AG09309 (cell line): ENCODE measurements at places on chromosomes 1 and 21.
A peak's percentile ranks its signal among the peaks of the same experiment; 100 is the strongest.

- DNase-seq: no peak
Measured at GRCh38 chr1:161738627-161739287, 10.8 kb upstream of the DUSP12 start.

DNA sequence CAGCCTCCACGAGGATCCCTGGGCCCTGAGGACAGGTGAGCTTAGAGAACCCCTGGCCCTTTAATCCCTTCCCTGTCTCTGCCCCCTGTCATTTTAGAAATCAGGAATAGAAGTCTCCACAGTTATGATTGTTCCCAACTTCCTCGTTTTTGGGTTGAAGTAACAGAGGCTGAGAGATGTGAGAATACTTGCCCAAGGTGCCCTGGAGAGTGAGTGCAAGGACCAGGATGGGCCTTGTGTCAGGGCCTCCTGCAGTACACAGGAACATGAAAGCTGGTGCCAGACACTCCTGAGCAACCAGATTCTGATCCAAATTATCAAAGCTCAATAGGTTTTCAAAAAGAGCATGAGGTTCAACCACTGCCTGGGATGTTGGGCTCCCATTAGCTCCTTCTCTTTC lies 10.1 kb downstream of the HLX start:
- DNase-seq: no peak

DNA sequence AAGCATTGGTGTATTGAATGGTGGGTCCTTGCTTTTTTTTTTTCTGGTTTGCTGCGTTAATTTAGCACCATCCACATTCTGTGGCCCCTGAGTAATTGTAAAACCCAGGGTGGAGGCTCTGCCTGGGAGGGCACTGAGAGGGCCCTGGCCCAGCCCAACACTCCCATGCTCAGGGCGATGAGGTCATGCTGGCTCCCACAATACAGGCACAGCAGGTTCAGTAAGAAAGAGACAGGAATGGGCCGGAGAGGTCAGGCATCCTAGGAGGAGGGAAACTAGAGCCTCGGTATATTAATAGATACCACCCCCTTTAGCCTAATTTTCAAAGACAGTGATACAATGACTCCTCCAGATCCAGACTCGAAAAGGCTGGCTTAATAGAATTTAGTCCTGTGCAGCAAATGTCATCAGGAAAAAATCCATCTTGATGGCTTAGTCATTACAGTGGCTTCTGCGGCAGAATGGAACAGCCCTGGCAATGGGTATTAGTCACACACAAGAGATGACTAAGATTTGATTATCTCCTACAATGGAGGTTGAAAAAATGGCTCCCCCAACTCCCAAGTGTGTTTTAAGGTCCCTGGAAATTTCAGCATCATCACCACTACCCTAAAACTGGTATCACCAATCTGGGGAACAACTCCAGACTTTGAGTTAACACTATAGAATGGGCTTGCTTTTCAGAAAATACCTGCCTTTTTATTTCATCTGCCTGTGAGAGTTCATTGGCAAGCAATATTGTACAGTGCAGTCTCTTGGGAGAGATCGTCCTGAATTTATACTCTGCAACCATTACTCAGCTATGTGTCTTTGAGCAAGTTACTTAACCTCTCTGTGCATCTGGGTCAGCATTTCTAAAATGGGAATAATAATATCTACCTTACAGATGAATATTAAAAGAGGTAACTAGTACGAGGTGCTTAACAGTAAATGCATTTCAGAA lies 43.9 kb upstream of the LYST start:
- peak; percentile 85 for DNase-seq

DNA sequence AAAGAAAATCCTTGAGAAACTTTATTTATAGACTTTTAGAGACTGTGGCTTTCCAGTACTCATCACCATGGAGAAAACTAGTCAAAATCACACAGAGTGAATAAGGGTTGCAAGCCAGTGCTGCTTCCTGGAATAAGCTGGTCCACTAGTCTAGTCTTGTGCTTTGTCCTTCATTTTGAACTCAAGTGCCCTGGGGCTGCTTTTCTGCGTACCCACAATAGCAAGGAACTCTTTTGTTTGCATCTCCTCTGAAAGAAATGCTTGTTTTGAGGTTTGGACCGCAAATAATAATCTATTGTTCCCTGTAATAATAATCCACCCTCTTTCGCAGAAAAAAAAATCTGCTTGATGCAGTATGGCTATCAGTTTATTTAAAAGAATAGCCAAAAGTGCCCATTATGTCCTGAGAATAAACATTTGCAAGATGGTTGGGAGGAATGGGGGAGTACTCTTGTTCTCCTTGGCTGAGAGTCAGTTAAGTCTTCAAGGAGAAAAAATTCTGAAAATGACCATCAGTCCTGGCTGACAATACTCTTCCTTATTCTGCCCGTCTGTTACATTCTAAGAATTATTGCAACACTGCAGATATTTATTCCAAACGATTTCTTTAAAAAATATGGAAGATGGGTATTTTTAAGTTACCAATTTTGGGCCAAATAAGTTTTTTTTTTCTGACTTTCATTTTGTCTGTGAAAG lies 41.9 kb downstream of the MPZL1 start:
- DNase-seq: no peak

GRCh38 chr21:37348664-37349063 lies 17.9 kb upstream of the DYRK1A start:
- DNase-seq: no peak

GRCh38 chr1:67863637-67864036 lies 30.4 kb upstream of the GNG12 start:
- DNase-seq: no peak

DNA sequence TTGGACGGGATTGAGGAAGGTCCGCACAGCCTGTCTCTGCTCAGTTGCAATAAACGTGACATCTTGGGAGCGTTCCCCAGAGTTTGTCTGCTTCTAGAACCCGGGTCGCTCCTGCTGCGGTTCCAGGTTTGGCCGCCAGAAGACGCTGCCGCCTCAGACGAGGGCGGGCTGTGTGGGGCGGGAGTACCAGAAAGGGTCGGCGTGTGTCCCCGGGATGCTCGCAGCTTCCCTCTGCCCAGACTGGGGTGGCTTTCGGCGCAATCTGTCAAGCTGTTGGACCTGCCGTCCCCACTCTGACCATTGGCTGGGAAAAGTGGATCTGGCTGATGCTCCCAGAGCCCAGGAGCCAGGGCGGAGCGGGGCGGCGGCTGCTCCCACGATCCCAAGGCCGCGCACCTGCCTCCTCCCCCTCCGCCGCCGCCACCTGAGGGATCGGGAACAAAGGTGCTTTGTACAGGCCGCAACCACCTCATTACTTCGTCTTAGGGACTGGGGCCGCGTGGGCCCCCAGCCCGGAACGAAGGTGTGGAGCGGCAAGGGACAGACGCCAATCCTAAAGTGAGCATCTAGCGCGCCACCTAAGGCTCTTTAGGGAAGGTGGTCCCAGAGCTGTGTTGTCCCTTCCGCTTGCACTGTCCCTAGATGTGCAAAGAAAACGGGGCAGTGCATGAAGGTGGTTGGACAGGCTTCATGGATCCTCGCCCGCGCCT lies 683 bp upstream of the EFNA4 start:
- no peak for DNase-seq

DNA sequence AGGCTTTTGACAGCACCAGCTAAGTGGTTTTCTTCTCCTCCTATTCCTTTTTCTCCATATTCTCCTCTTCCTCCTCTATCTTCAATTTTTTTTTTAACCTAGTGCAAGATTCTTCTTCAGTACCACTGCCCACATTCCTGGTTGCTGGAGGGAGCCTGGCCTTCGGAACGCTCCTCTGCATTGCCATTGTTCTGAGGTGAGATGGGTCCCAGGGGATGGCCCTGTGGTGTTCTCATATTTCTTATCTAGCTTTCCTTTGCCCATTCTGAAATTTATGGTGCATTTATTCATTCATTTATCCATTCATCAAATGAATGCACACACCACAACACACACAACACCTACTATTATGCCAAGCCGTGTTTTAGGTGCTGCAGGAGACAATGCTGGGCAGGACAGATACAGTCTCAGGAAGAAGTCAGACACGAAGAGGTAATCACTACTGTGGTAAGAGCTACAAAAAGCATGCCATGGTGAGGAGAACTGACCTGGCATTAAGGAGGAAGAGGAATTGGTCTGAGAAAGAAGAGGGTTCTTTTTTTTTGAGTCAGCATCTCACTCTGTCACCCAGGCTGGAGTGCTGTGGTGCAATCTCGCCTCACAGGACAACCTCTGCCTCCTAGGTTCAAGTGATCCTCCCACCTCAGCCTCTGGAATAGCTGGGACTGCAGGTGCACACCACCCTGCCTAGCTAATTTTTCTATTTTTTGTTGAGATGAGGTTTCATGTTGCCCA lies 47.5 kb upstream of the TDRD10 start:
- no peak for DNase-seq

DNA sequence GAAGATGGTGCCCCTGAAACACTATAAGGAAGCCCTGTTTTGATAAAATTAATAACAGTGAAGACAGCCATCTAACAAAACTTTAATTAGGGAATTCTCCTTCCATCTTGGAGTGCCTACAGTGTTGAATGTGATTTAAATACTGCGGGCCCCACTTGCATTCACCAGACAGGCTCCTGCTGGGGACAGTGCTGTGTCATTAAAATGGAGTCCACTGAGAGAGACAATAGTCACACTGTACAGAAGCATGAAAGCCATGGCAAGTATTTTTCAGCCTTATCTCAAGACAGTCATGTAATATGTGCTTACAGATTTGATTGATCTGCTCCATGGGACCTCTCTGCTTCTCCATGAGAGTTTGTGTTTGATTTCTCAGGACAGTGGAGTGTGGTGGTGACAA lies 29.7 kb upstream of the ZBTB18 start:
- DNase-seq: no peak
